Gastrocnemius medialis (tissue), 4 donors: ENCODE measurements at places on chromosomes 3 and 15.
A peak's percentile ranks its signal among the peaks of the same experiment; 100 is the strongest.

DNA sequence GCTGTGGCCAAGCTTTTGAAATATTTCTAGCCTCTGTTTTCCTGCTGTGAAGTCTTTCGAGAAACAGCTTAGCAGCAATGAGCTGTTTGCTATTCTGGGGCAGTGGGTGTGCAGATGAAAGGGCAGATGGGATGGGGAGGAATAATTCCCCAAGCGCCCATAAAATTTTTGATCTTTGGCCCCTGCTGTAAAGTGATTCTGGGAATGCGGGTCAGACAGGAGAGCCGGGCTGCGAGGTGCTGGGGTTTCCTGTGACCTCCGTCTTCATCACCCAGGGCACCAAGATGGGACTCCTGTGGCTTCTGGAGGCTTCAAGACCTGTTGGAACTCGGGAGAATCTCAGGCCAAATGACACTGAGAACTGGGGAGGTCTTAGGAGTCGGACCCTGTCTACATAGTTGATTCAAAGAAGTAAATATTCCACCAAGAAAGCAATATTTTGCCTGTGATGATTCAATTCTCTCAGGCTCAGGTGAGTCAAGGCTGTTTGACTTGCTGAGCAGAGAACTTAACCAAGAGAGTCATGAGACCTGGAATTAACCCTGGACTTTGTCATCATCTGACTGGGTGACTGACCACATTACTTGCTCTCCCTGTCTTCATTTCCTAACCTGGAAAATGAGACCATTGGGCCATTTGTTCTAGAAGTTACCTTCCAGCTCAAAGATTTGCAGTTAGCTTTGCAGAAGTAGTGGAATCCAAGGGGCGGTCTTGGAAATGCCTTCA is 86.4 kb downstream of the POLR2M start:
- DNase-seq, result no peak

DNA sequence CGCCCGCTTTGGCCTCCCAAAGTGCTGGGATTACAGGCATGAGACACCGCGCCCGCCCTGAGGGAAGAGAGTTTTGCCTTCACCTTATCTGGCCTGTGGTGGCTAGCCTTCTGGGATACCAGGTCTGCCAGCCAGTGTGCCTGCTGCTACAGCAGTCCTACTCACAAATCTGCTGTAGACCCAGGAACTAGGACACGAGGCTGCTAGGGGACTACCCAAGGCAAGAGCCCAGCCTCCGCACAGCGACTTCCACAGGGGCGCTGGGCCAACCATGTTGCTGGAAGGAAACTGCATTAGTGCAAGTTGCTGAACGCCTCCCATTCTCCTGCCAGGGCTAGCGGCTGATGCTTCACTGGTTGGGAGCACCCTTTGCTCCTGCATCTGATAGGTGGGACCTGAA is 53.7 kb downstream of the DHX30 start:
- peak; percentile 93 for DNase-seq

DNA sequence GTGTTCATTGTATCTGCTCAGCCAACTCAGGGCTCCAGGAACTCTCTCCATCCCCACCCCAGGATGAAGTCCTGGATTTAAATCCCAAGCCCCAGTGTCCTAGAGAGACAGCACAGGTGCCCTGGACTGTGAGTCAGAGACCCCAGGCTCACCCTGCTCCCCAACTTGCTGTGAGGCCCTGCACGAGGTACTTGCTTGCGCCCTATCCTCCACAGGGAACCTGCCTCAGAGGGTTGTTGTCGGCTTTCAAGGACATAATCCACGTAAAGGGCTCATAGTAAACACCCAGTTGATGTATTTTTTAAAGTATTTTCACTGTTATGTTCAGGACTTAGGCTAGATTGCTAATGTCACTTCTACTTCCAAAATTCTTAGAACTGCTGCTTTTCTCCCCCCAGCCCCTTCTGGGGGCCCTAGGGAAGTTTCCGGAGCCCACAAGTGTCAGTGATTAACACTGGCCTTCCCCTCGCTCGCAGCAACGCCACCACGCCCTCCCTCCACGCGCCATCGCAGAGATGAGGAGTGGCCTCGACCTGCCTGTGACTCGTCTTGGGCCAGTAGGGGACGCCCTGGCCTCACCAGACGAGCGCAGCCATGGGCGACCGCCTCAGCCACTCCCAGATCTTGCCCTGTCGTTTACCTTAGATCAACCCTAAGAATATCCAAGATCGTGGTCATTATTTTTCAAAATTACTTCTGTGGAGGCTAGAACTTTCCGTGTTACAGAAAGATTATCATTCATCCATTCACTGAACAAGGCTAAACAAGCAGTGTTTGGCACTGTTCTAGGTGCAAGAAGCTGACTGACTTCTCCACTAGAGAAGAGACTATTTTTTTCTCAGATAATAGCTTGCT is 6.0 kb upstream of the SRP14 start:
- peak; percentile 84 for DNase-seq

- DNase-seq, result no peak
Measured at GRCh38 chr3:37987315-37987697, 3.3 kb upstream of the VILL start.

- DNase-seq, result no peak
Measured at GRCh38 chr3:100060685-100061484, 53.4 kb downstream of the FILIP1L start.

DNA sequence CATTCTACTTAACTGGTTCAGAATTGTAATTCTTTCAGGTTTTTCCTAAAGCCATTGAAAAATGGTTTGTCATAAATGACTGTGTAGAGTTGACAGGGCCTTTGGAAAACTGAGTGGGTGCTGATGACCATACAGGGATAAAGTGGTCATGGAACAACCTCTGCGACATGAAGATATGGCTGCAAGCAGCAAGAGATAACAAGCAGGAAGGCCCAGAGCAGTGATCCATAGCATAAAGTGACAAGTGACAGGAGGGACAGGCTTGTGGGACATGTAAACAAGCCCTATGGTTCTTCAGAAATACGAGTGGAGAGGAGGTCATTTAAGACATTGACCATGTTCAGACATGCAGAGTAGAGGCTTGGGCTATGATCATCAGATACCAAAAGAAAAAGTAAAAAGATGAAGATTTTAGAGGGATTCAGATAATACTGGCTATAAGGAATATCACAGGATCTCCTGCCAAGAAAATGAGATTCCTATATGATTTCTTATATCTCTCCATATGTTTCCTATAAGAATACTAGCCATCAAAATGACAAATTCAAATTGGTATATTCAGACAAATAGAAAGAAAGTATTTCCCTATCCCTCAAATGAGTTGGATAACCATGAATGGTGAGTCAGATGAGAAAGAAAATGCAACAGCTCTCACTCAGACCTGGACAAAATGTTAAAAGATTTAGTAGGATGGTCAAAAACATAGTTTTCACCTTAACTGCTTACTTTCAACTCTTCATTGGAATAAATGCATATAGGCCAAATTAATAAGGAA is 827.6 kb upstream of the CFAP20DC start:
- no peak for DNase-seq

- no peak for DNase-seq
Measured at GRCh38 chr3:52317208-52318000, 1.3 kb downstream of the DNAH1 start.

- peak; percentile 29 for DNase-seq
Measured at GRCh38 chr3:51706788-51707731, at the start of gene GRM2. TSS of gene GRM2 (plus strand) at chr3:51707068. CDS start at chr3:51708984, 1,916 bp downstream.

DNA sequence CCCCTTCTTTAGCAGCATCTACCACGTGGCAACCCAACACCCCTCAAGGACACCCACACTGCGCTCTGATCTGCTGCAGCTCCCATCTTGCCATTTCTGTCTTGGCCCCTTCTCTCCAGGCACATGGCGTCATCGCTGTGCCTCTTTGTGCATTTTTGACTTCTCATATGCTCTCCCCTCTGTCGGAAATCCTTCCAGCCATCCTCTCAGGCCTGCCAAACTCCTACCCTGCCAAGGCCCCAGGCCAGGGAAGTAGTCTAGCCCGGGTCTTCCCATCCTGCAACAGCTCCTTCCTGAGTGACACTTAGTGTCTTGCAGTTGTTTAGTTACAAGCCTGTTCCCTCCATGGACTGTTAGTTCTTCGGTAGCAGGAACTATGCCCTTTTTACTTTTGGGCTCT is 34.0 kb upstream of the CTXND1 start:
- no peak for DNase-seq

- DNase-seq, result no peak
Measured at GRCh38 chr15:64051407-64052259, 5.3 kb upstream of the DAPK2 start.

DNA sequence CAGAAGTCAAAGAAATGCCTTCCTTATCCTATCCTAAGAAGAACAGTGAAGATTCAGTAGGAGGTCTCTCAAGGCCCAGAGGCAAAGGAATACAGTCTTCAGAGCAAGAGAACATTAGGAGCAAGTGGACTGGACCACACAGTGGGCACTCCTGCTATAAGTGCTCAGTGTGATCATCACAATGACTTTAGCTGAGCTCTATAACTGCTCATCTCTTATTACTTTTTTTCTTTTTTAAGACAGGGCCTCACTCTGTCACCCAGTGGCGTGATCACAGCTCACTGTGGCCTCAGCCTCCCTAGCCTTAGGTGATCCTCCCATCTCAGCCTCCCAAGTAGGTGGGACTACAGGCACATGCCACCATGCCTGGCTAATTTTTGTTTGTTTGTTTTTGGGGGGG is 48.1 kb downstream of the COL8A1 start:
- DNase-seq, result no peak

DNA sequence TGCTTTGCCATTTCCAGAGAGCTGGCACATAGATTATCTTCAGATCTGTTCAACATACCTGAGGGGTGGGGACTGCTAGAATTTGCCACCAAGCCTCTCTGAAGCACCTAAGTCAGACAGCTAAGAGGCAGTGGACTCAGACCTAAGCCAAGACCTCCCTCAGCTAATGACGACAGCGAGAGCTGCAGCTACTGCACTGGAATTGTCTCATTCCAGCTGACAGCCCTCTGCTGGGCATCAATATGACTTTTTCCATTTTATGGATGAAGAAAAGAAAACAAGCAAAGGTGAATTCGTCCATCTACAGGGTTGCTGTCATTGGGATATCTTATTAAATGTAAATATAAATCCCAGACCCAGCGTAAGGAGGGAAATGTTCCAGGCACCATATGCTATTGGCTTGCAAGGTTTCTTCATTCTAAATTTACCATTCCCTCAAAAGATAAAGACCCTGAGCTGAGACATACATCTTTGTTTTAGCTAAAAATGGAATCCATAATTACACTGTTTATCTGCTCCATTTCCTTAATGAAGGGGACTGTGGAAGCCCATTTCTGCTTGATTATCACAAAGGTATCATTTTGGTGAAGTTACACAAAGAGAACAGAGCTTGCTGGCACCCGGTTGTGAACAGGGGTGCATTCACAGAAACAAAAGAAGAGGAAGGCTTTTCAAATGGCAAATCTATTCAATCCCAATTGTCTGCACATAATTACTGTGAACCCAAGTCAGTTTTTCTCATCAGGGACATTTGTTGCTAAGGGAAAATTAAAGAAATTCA is 85.5 kb upstream of the LRTM1 start:
- DNase-seq, result no peak

GRCh38 chr15:96334017-96334704 is 3.7 kb downstream of the NR2F2 start:
- DNase-seq, result no peak

GRCh38 chr15:70576276-70576675 is 187.1 kb downstream of the UACA start:
- DNase-seq, result no peak

- DNase-seq, result no peak
Measured at GRCh38 chr15:54032066-54032465, 53.8 kb downstream of the UNC13C start.

GRCh38 chr3:58514405-58514804 is 22.5 kb downstream of the KCTD6 start:
- DNase-seq, result no peak

GRCh38 chr3:33645060-33645647 is 72.9 kb downstream of the CLASP2 start:
- DNase-seq, result no peak

GRCh38 chr3:70607469-70607868 is 295.0 kb upstream of the MDFIC2 start:
- DNase-seq, result no peak
